ENCODE measurements at places on chromosomes 4 and X. TPM values are rescaled to one million over a fixed set of nuclear protein-coding genes. Genes with fewer than 3 reads are reported as not detected.
A peak's percentile ranks its signal among the peaks of the same experiment; 100 is the strongest.

DNA sequence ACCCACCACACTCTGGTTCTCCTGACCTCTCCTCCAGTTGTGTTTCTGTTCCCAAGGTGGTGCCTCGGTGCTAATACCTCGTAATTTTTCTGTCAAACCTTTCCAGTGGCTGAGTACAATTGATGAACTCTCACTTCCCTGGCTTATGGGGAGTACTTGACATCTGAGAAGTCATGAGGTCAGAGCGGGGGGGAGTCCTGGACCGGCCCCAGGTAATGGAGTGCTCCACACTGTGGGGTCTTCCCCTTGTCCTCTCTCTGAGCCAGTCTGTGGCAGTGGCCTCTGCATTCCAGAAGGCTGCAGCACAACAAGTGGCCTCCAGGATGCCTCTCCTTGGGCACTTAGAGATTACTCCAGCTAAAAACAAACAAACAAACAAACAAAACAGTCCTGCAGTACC, 122.5 kb upstream of the TRIM2 start:
- no peak overlapping the region for H3K4me3 ChIP-seq
- H3K36me3 ChIP-seq, result no peaks in the 10 kb centered on the region
- DNase-seq, result no peak
- H3K27ac ChIP-seq, result no peak overlapping the region
- H3K27me3 ChIP-seq, result peaks cover 4% of the 10 kb centered on the region

DNA sequence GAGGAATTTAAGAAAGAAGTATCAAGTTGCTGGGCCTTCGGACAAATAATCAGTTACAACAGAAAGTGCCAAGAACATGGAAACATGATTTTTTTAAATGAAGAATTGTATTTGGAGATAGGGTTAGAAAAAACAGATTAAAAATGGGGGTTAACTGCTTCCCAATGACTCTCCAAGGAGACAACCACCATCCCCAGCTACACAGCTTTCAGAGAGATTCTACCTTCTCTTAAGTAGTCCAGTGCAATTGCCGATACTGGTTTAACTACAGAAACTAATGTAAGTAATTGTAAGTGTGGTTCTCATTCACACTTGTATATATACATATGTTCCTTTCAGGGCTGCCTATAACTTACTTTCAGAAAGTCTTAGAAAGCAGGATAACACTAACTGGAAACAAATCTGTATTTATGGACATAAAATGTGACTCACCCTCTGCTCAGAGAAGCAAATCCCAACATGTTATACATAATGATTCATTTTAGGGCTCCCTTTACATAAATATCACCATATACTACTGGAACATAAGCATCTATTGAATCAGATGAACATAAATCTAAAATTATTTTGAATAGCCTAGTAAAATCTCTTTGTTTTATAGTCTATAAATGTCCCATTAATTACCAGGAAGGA, 248.9 kb upstream of the UGT8 start:
- H3K27ac ChIP-seq, result no peak overlapping the region
- no peak overlapping the region for H3K4me3 ChIP-seq
- H3K4me1 ChIP-seq, result no peaks in the 10 kb centered on the region
- peaks cover 4% of the 10 kb centered on the region for H3K27me3 ChIP-seq
- DNase-seq, result no peak

- no peaks in the 10 kb centered on the region for H3K27me3 ChIP-seq
- DNase-seq, result peak; percentile 55
- peak overlapping the region; percentile 83 for H3K4me3 ChIP-seq
- H3K27ac ChIP-seq, result peak overlapping the region; percentile 98
- no peaks in the 10 kb centered on the region for H3K36me3 ChIP-seq
- peaks cover 48% of the 10 kb centered on the region for H3K4me1 ChIP-seq
Measured at GRCh38 chrX:132488180-132488705, 595 bp downstream of the MBNL3 start.

Gene SUPT20HL2
- total RNA-seq, result not detected

Gene CCNB3
- total RNA-seq, result 0.43 TPM

All from activated CD4-positive, alpha-beta T cell treated with anti-CD3 and anti-CD28 coated beads for 36 hours (primary cell).